ENCODE measurements at places on chromosomes 7 and 10.
A peak's percentile ranks its signal among the peaks of the same experiment; 100 is the strongest.

DNA sequence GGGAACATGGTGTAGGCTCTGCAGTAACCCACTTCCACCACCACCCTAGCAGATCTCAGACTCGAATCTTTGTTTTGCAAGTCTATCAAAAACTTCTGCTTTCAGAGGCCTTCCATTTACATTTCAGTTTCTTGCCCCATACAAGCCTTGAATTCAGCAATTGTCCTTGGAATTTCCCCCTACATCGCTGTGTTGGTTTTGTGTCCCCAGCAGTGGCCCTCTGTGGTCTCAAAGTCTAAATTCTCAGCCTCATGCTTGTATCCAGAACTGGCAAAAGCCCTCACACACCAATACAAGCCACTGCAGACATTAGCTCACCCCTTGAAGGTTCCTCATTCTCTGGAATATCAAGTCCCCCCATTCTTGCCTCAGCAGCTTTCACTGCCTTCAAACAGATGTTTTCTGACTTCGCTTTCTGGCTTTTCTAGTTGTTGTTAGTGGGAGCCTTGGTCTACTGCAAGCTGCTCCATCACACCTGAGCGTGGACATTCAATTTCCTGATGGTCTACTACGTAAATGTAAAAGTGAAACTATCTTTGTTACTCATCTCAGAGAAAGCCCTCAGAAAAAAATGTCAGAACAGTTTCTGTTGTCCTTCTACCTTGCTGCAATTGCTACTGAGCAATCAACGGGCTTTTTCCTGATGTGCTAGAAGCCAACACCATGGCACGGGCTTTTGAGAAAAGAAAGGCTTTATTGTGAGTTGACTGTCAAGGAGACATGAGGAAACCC lies 1.8 kb upstream of the NUB1 start:
- DNase-seq, result no peak

DNA sequence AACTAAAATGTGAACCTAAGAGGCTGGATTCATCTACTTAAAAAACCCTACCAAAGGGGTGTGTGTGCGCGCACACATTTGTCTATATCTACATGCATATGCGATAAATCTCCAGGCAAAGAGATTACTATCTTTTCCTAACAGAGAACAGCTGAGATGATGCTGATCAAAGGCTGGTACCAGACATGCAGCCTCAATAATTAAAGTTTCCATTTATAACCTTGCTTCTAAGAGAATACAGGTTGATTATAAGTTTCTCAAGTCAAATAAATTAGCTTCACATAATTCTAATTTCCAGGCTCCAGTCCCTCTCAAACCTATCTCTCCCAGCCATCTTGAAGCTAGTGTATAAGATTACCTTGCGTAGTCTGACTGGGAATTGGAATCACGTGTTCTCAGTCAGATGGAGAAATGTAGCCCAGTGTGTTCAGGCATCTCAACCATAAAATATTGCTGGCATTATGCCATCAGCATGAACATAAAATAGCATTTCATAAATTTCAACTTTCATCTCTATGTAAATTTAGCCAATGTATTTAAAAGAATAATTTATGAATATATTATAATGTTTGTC lies 1062.0 kb downstream of the XPNPEP1 start:
- DNase-seq, result no peak

GRCh38 chr7:134910214-134910890 lies 76.0 kb upstream of the AGBL3 start:
- DNase-seq, result peak; percentile 73

DNA sequence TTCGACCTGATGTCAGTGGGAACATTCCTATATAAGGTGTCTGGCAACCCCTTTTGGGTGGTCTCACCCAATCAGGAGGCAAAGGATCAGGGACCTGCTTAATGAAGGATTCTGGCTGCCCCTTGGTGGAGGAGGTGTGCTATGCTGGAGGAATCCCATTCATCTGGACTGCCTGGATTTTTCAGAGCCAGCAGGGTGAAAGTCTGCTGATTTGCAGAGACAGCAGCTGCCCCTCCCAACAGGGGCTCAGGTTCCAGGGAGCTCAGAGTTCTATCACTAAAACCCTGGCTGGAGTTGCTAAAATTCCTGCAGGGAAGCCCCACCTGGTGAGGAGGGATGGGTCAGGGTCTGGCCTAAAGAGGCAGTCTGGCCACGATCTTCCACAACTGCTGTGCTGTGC lies 398.5 kb upstream of the CNTNAP2 start:
- no peak for DNase-seq

DNA sequence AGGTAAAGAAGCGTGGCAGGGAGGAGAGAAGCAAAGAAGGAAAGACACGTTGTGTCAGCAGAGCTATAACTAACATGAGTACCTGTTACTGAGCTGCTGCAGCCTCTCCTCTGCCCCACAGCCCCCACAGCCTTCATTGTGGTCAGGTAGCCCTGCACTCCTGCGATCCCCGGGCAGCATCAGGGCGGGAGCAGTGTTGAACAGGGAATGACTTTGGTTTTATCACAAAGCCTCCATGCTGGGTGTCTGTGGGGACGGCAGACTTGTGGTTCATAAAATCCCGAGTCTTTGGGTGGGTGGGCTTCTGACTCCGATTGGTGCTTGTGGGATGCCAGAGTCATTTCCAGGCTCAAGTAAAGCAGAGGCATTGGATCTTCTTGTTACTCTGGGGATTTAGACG lies 14.8 kb upstream of the PRKAG2 start:
- no peak for DNase-seq

- peak; percentile 36 for DNase-seq
Measured at GRCh38 chr7:98322331-98323270, 41.1 kb downstream of the BRI3 start.

GRCh38 chr7:92798517-92799249 lies 37.7 kb downstream of the CDK6 start:
- no peak for DNase-seq

DNA sequence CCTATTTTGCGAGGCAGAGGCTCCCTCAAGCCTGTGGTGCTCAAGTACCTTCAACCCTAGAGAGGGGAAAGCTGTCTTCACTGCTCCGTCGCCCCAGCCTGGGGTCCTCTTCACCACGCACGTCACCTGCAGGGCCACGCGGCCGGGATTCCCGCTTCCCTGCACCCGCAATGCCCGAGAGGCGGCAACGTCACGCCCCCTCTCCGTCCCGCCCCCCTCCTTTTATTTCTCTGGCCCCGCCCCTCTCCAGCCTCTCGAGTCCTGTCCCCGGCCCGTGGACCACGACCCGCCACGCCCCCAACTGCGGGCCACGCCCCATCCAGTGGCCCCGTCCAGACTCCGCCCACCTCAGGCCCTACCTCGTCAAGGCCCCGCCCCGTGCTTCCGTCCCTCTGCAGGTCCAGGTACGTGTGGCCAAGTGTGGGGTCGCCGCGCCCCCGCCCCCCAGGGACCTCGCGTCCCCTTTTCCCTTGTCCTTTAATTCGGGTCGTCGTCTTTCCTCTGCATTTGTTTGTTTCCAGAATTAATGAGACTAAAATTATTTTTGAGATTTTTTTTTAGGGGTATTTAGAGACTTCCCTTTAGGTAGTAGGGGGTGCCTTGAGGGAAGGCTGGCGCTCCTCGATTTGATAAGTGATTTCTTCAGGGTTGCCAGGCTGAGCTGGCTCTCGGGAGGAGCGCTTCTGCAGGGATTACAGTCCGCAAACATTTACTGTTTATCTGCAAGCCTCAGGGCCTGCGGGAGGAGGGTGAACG lies 69.8 kb upstream of the BAIAP2L1 start:
- DNase-seq, result peak; percentile 75

- no peak for DNase-seq
Measured at GRCh38 chr7:156604836-156605695, 35.5 kb upstream of the RNF32 start.

GRCh38 chr7:55509322-55509721 lies 63.0 kb downstream of the VOPP1 start:
- DNase-seq, result no peak

- DNase-seq, result no peak
Measured at GRCh38 chr10:27724287-27724686, 21.3 kb downstream of the MKX start.

DNA sequence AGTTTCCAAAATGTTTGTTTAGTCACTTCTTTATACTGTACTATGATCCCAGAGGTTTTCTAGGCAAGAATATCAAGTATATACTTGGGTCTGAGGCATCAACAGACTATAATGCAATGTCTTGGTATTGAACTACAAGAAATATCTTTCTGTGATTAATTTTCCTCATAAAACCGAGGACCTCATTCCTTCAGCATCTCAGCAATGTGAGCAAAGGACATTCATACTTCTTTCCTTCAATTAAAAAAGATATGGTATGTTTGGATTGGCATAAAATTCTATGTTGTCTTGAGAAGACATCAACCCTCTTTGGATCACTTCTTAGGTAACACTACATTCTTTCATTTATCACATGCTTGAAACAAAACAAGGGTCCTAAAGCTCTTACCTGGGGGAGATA lies 524.5 kb downstream of the PHTF2 start:
- no peak for DNase-seq

GRCh38 chr7:4700577-4701235 lies 18.6 kb downstream of the FOXK1 start:
- no peak for DNase-seq
